ENCODE measurements at places on chromosomes 13 and 19.
A peak's percentile ranks its signal among the peaks of the same experiment; 100 is the strongest.

- no peak for DNase-seq
These were observed 3.3 kb downstream of the LYL1 start for GRCh38 chr19:13099073-13099999.

GRCh38 chr19:58212336-58213074 lies 16.2 kb upstream of the ZNF544 start:
- DNase-seq = no peak

- DNase-seq = no peak
These were observed 522.0 kb upstream of the ATXN8OS start for GRCh38 chr13:69585656-69586055.

DNA sequence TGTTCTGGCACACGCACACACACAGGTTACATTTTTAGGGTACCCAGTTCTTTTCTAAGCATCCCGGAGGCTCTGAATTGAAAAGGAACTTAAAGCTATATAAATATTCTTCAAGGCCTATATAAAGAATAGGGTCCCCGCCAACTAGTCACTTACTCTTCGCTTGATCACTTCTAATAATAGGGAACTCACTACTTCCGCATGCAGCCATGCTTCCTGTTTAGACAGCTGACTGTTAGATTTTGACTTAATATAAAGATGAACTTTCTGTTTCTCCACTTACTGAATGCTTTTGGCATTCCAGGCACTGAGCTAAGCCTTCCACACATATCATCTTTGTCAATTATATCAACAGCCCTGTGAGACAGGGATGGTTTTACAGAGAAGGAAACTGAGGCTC lies 259.6 kb downstream of the TSHZ3 start:
- no peak for DNase-seq

DNA sequence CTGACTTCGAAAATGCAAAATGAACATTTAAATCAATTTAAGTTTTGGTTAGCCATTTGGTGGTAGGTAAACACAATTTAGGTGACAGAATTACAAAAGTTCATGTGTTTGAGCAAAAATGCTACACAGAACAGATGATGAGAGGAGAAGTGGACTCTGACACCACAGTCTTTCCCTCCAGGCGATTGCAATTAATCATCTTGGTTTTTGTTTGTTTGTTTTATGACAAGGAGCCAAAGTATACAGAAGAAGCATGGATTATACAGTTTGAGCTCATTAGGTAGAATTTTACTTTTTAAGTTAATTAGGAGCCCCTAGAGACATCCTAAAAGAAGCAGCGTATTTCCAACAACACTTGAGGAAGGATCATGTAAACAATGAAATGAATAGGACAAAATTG lies 49.3 kb upstream of the FREM2 start:
- DNase-seq = peak; percentile 26

DNA sequence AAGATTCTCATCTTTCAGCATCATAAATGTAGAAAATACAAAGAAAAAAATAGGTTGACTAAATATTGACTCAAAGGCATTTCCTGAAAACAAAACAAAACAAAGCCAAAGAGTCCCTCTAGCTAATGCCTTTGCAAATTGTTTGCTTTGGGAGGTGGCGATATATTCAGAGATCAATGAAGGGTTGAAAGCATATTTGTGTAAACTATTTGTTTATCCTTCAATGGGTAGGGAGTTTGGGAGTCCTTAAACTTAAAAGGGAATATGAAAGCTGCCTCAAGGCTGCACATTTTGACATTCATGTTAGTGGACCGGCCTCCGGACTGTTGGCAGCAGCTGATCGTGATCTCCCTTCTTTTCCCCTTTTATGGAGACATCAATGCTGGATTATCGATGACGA lies 257.5 kb downstream of the ITGBL1 start:
- DNase-seq = peak; percentile 37

DNA sequence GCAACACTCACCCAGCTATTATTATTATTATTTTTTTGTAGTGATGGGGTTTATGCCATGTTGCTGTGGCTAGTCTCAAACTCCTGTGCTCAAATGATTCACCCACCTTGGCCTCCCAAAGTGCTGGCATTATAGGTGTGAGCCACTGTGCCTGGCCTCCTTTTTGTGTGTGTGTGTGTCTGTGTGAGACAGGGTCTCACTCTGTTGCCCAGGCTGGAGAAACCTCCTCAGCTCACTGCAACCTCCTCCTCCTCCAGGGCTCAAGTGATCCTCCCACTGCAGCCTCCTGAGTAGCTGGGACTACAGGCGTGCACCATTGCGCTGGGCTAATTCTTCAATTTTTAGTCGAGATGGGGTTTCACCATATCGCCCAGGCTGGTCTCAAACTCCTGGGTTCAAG lies 3.6 kb upstream of the MYDGF start:
- no peak for DNase-seq

GRCh38 chr19:17194608-17195007 lies 20.5 kb upstream of the USE1 start:
- no peak for DNase-seq

GRCh38 chr19:3149526-3150505 lies 14.0 kb downstream of the GNA15 start:
- no peak for DNase-seq

GRCh38 chr13:27362064-27362751 lies 62.2 kb upstream of the GTF3A start:
- peak; percentile 80 for DNase-seq

DNA sequence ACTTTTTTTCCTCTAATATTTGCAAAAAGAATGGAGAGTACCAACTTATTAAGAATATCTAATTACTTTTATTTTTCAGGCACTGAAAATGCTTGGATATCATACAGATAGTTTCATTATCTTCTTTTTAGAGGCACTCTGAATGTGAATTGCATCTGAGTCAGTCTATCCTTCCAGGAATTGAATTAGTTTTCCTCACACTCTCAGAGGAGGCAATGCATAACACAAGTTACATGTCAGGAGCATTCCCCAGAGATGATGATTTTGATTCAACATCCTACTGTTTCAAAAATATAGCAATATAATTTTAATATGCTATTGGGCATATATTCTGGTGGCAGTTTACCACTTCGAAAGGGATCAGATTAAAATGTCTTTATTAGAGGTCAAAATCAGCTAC lies 1315.4 kb downstream of the PCDH9 start:
- DNase-seq = no peak

- peak; percentile 87 for DNase-seq
These were observed 10.7 kb downstream of the PPP1R37 start for GRCh38 chr19:45103508-45104319.

- DNase-seq = peak; percentile 67
These were observed 17.7 kb upstream of the SPACA4 start for GRCh38 chr19:48588670-48589401.

- DNase-seq = no peak
These were observed 24.4 kb downstream of the ZNF175 start for GRCh38 chr19:51595190-51596175.

Measured in NCI-H345 (cell line).